Urothelium cell line (cell line): ENCODE measurements at places on chromosomes 5 and 9.

DNA sequence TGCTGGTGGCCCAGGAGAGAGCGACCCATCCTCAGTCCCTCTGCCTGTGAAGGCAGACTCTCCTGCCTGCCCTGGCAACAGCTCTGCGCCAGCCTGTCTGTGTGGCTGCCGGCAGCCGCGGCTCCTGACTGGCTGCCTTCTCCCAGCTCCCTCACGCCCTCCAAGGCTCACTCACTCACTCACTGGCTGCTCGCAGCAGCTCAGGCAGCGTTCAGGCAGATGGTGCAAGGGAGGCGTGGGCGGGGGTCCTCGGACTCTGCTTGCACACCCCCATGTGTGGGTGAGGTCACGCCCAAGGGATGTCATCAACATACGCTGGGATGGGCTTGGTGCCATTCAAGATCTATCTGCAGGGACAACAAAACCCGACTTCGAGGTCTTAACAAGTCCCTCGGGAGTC, 66.7 kb downstream of the DAB2IP start:
- DNase-seq, result no peak

- DNase-seq, result no peak
These were observed 64.1 kb downstream of the GALNT12 start for GRCh38 chr9:98871558-98872065.

- no peak for DNase-seq
These were observed 589.1 kb downstream of the ZNF608 start for GRCh38 chr5:124157320-124157719.

DNA sequence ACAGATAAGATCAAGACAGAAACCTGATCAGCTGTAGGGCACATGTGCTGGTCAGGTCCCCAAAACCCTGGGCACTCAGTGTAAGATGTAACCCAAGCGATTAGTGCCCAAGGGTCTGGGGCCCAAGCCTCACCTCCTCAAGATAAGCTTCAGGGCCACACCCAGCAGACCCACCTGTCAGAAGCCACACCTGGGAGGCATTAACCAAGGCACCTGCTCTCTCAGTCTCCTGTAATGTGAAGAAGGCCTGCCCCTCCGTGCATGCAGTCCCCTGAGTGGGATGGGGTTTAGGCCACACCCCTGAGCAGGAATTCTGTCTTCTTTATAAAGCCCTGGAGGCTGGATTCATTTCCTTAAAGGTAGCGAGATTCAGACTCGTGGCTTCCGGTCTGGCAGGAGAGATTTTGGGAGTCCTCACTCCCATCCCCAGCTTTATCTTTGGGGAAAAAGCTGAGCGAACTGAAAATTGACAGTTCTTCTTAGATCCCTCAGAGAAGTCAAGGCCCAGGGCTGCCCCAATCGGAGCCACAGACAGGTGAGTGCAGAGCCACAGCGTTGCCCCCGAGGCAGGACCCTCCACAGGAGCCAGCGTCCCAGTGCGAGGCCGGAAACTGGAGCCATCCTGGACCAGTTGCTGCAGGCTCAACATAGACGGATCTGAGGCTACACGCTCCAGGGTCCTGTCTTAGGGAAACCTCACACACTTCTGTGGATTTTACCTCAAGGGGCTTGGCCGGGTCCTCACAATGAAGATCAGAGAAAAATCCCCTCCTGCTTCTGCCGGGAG, 357.6 kb upstream of the IRX4 start:
- no peak for DNase-seq

DNA sequence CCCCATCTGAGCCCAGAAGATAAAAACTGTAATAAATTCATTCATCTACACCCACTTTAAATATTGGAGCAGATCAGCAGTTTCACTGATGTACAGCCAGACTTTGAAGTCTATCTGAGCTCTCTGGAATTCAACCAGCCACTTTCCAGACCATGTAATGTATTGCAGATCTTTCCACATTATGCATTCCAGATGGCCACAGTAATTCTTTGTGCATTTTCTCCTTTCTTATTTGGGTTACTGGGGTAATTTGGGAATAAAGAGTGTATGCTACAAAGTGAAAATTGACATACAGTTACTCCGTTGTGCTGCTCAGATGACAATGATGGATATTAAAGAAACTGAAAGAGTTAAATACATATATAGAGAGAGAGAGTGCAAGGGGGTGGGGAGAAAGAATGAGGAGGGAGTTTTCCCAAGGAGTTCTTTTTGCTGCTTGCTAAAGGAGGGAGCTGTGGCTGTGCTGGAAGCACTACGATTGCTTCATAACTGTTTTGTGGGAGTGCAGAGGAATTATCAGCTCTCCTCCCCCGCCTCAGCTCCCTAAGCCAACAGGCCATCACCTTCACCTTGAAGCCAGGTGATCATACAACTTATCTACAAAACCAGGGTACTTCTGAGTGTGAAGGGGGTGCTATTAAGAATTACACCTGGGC, 152.8 kb downstream of the GAS1 start:
- no peak for DNase-seq

DNA sequence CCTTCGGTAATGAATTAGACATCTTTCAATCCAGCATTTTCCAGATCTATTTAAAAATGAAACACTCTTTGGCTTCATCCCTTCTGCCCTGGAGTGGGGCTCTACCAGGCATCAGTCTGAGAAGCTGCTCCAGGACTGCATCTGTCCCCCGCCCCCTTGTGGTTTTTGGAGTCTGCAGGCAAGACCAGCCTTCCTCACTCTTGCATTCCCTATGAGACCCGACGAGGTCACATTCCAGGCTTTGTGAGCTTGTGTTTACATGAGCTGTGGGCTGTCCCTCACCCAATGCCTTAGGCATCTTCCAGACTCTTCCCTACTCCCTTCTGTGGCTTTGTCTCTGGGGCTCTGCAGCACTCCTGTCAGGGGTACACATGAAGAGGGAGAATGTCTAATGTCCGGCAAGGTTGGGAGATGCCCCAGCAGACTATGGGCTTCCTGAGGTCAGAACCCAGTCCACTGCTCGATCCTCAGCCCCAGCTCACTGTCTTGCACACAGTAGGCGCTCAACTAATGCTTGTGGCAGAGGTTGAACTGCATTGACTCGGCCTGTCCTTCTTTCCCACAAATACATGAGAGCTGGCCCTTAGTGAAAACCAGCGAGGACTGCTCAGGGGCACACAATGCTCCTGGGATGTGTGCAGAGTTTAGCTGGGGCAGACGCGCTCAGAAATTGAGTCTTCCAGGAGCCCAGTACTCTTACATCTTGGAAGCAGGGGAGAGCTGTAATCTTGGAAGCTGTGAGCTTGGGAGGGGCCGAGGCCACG, 11.7 kb upstream of the GADD45G start:
- peak; percentile 76 for DNase-seq

- no peak for DNase-seq
These were observed 365.7 kb downstream of the IRX2 start for GRCh38 chr5:2385818-2386217.

DNA sequence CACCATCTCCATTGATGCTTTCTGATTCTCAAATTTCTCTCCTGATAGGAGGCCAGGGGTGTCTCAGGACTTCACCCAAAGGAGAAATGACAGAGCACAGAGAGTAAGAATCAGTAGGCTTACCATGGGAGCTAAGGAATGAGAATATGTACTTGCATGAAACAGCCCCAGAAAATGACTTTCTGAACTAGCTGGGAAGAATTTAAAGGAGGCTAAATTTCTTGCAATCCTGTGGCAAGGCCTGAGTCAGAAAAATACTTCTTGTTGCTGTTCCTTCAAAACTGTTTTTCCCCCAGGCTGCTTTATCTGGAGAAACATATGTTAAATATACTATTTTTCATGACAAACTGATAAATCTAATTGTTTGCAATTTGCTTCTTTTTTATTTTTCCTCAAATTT, 53.4 kb upstream of the FBXL7 start:
- no peak for DNase-seq

DNA sequence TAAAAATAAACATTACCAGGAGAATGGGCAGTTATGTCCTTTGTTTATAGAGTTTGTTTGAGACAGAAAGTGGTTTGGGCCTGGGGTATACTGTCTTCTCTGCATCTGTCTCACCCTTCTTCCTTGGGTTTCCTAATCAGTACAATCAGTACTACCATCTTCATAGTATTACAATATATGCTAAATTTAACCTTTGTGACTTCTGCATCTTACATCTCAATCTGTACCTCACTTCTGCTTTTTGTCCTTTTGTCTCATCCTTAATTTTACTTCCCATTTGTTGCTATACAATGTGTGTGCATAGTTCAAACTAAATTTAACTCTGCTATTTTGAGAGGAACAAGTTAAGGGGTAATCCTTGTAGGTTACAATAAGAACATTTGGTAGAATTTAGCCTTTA, 19.6 kb downstream of the FBXO38 start:
- DNase-seq, result no peak

DNA sequence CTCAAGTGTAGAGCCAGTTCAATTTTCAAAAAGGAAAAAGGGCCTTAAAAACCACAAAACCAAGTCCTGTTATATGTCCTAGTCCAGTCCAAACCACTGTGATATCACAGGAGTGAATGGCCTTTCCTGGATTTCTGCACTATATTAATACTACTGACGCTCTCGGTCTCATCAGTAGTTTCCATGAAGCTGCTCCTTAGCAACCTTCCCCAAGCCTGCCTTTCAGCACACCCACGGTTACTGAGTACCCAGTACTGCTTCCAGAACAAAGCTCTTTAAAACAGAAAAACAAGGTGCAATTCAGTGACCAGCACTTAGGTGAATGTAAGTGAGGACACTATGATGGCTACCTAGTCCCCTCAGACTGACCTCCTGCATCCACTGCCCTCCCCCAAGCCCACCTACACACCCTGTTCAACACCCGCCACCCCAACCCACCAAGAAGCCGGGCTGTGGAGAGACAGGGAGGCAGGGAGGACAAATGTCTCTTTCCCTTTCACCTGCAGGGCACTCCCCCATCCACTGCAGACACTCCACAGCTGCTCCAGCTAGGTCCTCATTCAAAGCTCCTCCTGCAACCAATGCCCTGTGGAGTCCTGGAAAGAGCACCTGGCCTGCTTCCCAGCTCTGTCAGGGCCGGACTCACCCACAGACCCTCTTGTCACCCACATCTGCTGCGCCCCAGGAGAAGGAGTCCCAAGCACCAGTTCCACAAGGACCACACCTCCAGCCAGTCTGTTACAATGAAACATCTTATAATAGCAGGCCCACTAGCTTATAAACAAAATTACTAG, 25.9 kb downstream of the PSMB7 start:
- no peak for DNase-seq

- no peak for DNase-seq
These were observed 328.9 kb downstream of the NR2F1-AS1 start for GRCh38 chr5:93252165-93252564.

DNA sequence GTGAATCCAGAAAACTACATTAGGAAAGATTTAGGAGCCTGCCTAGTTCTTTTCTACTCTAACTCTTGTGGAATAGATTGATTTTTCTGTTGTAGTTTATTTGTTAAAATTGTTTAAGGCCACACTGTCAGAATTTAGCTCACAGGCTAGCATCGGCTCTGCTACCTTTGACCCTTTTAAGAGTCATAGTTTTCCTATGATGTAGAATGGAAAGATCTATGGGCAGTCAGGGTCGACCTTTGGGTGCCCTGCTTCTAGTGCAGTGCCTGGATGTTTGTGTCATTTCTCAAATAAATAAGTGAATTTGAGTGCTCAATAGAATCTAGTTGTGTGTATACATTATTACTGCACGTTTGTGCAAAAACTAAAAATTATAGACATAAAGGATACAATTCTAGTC, 38.7 kb downstream of the BASP1 start:
- no peak for DNase-seq

DNA sequence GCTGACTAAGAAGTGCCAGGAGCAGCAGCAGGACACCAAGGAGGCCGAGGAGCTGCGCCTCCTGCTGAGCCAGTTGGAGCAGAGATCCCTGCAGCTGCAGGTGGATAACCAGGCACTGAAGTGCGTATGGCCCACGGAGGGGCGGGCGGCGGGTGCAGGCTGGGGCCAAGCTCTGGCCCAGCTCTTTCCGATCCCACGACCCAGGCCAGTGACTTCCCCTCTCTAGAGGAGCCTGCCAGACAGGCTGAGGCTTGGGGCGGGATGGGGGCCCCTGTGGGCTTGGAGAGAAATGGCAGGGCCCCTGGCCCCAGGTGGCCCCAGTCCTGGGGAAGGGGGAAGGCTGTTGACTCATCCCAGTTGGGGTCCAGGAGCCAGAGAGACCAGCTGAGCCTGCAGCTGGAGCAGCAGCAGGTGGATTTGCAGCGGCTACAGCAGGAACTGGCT, 3.6 kb downstream of the PTRH1 start:
- no peak for DNase-seq

- DNase-seq, result no peak
These were observed 34.0 kb downstream of the NDUFAF2 start for GRCh38 chr5:60978968-60979367.

DNA sequence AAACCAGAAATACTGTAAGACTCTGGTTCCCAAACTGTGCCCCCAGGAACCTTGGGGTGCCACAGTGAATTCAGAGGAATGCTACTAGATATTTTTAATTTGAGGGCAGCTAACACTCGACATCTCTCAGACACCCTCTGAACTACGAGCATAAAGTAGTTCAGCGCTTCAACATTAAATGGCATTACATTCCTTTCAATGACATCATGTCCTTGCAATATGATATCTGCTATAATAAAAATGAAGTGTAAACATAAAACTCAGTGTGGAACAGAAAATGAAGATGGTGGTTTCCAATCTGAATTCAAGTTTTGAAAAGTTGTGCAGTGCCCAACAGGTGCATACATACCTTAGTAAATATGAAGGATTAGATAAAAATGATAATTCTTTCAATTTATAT, 116.1 kb downstream of the LPAR1 start:
- no peak for DNase-seq

DNA sequence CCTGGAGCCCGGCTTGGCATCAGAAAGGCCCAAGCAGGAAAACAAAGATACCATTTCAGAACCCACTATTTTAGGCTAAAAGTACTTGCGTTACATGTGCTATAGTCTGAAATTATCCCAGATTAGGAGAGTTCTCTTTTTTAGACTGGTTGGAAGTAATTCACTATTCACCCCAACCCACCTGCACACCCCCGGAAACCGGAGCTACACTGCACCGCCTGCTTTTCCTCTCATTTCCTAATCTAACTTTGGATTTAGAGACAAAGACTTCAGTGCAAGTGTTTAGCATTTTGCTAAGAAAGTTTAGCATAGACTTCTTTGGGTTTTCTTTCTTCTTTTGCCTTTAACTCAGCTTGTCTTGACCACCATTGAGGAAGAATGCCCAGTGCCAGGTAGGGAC, 79.2 kb downstream of the SECISBP2 start:
- no peak for DNase-seq
